ENCODE measurements at places on chromosomes 6 and 20. TPM values are rescaled to one million over a fixed set of nuclear protein-coding genes. Genes with fewer than 3 reads are reported as not detected.

The CD164 gene
- 351 TPM for polyA plus RNA-seq

The PDCD2 gene
- polyA plus RNA-seq = 83.5 TPM

- no peak for DNase-seq
Observed at GRCh38 chr6:158649289-158650143, at the start of gene SYTL3. SYTL3 (plus strand) TSS chr6:158650054; CDS start chr6:158663269, 13,215 bp downstream.

- no peak for DNase-seq
Observed at GRCh38 chr20:10543480-10543879, 108.4 kb downstream of the SLX4IP start.

DNA sequence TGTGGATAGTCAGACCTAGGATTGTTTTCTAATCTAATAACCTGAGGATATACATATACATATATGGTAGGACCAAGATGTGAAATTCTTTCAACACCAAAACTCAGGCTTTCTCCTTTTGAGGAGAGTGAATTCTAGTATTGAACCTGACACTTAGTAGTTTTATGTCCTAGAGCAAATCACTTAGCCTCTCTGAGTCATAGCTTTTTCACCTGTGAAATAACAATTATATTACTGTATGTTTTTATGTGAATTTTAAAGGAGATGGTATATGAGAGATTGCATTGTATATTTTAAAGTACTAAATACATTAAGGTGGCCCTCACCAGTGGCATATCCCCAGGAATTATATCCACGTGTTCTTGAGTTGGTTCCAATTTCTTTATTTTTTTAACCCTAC, 34.6 kb downstream of the TREML1 start:
- no peak for DNase-seq

All from left renal pelvis (tissue), 4 donors.